ENCODE measurements at places on chromosomes 12 and 14.

GRCh38 chr14:29301571-29301970, 535.0 kb downstream of the FOXG1 start:
- DNase-seq = no peak

DNA sequence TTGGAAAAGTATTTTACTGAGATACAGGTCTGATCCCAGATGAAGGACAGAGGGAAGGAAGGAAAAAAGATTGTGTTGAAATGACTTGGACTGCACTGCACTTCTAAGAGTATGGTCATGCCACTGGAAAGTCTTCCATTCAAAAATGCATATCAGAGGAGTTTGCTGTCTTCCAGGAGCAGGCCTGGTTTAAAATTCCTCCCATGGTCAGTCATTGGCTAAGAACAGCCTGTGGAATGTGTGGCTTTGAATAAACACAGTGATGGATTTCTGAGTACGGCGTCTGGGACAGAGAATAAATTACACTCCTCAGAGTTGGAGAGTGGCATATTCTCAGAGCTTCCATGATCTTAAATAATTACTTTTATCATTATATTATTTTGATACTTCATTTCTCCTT, 245.8 kb upstream of the PDZRN4 start:
- DNase-seq = no peak

- DNase-seq = no peak
Measured at GRCh38 chr12:50981319-50982239, 29.2 kb downstream of the HIGD1C start.

GRCh38 chr14:96574633-96575632, 72.8 kb downstream of the PAPOLA start:
- peak; percentile 63 for DNase-seq

- DNase-seq = no peak
Measured at GRCh38 chr12:1429980-1430379, 164.4 kb downstream of the FBXL14 start.

DNA sequence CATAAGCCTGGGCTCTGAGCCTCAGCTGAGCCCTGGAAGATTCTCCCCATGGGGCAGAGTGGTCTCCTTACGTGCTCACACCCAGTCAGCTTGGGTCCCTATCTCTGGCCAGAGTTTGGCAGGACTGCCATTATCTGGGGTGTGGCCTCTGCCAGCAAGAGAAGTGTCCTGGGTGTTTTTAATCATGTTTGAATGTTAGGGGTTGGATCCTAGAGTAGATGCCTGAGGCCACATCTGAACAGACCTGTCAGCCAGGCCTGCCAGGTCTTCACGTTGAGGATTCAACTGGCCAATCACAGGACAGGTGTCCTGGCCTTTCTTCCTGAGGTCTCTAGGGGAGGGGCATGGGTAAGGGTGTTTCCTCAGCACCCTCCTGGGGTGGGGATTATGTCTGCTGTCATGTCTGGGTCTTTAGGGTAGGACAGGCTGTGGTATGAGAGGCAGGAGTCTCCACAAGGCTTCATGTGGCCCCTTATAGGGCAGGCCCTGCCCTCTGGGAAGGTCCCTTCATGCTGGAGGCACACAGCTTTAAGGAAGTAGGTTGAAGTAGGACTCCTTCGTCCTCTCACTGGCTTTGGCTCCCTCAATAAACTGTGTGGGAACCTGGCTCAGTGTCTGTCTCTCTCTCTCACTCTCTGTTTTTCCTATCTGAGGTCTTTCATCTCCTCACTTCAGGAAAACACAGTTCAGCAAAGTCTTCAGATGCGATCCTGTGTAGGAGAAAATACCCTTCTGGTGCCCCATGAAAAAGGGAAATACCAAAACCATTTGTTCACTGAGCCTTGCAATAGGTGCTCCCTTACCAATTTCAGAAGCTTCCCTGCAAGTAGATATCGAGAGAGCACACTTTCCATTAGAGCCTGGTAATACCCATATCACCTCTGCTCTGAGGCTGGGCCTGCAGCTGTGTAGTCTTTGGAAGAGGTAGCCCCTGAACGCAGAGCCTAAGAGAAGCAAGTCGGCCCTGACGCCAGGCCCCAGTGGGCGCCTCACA, 6.7 kb upstream of the FITM1 start:
- no peak for DNase-seq

GRCh38 chr12:10779103-10779502, 23.3 kb downstream of the TAS2R7 start:
- no peak for DNase-seq

GRCh38 chr12:29547864-29548263, 50.4 kb upstream of the OVCH1 start:
- DNase-seq = no peak

DNA sequence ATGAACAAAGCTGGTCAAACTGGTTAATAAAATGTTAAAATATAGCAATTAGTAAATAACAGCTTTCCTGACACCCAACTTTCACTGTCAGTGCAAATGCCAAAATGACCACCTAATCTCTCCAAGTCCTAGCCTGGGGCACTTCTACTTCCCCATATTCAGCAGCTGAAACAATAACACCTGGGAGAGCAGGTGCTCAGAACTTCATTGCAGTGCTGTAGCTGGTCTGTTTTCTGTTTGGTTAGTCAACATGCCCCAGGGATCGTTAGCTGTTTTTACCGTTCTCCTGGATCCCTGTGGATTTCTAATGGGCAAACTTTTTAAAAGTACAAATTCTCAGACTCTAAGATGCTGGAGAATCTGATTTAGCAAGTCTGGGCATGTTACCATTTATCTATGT, 759.7 kb downstream of the GALC start:
- peak; percentile 9 for DNase-seq

DNA sequence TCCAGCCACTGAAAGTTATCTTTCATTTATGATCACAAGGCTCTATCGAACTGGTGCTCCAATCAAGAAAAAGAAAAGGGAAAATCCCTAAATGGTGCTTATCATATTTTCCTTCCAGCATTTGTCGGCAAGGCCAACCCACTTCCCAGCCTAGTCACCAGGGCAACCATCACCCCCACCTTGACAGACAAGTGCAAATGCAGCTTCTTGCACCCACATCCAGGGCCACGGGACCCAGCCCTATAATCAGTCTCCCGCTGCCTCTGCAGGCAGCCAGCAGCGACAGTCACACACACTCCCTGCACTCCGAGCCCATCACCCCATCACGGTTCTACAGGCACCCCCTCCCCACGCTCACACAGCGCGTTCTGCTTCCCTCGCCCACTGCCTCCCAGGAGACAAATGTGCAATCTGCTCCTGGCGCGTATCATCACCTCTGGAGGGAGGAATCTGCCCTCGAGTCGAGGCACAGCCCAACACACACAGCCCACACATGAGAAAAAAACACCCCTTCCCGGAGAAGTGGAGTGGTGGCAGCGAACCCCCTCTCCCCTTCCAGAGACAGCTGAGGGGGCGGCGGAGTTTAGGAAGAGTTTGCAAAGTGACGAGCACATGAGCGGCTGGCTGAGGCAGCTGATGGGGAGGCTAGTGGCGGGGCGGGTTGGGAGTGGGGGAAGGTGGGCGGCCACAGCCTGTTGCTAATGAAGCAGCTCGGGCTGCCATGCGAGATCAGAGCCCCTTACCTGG, 9.3 kb upstream of the PPP4R4 start:
- DNase-seq = no peak

DNA sequence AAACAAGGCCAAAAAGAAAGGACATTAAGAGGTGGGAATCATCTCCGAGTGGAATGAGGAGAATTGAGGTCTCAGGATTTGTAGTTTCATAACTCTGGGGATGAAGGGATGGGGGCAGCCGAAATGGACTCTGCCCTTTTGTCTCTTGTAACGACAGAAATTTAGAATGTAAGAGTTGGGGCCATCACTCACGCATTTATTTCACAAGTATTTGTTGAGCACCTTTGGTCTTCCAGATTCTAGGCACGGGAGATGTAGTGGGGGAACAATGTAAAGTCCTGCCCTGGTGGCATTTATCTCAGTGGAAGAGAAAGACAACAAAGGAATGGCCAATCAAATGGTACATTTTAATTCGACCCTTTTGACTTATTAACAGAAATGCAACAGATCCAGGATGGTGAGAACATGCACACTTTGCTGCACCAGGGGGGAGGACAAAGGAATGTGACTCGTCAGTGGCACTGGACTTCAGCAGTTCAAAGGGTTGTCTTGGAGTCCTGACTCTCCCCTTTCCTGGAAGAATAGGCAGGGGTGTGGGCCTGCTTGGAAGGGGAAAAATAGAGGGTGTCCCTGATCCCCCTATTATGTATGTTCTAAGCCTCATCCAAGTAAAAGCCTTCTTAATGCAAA, 102.0 kb downstream of the TMEM30B start:
- no peak for DNase-seq

GRCh38 chr14:38261620-38262019, 5.7 kb upstream of the CLEC14A start:
- no peak for DNase-seq

- DNase-seq = no peak
Measured at GRCh38 chr12:112130441-112130998, 5.2 kb downstream of the TRAFD1 start.

DNA sequence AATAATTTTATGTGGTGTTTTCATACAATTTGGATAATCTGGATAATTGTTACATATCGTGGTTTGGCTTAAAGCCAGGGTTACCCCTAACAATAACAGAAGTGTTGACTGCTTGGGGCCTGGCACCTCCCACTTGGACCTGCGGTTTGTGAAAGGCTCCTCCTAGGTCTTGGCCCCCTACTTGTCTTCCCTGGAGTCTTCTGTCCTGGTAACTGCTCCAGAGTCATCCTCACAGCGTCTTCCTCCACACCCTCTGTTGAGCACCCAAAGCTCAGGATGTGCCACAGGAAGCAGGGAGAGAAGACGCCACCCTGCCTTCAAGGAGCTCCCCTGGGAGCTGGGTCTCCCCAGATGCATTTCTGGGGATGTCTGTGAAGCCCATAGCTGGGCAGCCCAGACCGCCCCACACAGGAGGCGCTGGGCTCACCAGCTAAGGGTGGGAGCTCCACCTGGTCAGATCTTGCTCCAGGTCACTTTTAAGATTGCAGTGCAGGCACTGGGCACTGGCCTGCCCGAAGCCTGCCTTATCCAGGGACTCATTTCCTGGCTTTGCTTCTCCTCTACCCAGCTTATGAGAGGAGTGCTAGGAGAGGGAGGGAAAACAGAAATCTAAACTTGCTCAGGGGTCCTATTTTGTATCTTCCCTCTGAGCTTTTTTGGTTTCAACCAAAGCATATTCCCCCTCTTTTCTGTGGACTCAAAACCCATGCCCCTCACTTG, 98.2 kb downstream of the ZFP36L1 start:
- DNase-seq = no peak

DNA sequence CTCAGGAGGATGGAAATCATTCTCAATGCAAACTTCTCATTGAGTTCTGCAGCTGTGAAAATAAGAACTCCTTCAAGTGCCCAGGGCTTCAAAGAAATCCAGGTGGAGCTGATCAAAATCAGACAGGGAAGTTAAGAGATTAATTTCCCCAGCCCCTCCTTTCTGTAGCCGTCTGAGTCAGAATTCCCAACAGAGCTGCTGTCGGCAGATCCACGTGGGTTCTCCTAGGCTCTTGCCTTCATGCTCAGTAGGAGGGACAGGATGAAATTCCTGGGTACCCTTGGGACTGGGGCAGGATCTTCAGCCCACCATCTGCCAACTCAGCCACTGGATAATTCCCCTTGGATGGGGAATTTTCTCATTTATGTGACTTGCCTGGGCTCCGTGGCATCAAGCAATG, 13.3 kb downstream of the TGFB3 start:
- no peak for DNase-seq

GRCh38 chr12:120190985-120191480, 3.5 kb downstream of the GCN1 start:
- no peak for DNase-seq

- DNase-seq = no peak
Measured at GRCh38 chr12:29713729-29714128, 70.0 kb downstream of the TMTC1 start.

DNA sequence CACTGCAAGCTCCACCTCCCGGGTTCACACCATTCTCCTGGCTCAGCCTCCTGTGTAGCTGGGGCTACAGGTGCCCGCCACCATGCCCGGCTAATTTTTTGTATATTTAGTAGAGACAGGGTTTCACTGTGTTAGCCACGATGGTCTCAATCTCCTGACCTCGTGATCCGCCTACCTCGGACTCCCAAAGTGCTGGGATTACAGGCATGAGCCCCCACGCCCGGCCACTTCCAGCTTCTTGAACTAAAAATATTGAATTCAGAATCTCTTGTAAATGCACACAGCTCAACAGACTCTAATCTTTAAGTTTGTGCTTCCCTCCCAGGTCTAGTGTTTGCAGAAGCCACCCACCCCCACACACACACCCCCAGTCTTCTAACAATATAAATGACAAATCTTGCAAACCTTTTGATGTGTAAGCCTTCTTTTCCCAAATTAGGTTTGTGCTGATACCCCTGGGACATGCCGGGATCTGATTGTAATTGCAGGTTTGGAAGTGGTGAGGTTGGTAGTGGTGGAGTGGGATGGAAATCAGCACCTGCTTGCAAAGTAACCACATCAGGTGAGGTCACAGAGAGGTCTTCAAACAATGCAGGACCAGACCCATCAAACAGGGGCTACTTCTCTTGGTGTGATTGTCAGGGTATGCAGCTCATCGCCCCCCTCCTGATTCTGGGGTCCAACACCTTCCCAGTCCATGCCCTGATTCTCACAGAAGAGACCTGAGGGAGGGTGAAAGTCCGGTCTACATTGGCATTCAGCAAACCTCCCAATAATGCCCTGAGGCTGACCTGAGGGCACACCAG, 51.4 kb upstream of the GPR132 start:
- no peak for DNase-seq

Measured in NCI-H1105 (cell line).